ENCODE measurements at places on chromosomes 3 and 15.

DNA sequence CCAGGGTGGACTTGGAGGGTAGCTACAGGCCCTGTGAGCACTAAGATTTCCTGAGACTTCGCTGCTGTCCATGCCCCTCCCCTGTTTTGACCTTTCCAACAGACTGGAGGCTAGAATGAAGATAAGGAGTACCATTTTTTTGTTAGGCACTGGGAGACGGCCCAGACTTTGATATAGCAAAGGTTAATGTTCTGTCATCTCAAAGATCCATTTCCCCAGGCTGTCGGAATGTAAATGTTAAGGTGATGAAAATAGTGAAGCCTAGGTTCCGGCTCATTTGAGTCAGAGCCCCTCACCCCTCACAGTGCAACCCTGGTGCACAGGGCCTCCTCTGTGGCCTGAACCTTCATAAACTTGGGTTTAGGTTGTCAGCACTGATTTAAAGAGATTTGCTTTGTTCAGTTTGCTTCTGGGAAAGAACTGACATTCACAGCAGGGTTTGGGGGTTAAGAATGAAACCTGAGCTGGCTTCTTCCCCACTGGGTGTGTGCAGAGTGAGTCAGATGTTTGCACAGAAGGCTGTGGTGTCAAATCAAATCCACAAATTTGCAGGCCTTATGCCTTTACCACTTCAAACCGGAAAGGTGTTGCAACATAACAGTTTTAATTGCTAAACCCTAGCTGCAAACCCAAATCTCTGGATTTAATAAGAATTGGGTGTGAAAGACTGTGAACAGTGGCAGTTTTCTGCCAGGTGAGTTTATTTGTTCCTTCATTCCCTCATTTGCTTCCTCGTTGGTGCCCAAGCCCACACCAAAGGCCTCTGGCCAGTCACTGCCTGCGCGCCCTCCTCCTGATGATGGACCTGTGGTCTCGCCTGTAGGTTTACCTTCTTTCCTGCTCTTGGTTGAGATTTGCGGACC lies 20.6 kb upstream of the KCTD6 start:
- DNase-seq, result peak; percentile 11

DNA sequence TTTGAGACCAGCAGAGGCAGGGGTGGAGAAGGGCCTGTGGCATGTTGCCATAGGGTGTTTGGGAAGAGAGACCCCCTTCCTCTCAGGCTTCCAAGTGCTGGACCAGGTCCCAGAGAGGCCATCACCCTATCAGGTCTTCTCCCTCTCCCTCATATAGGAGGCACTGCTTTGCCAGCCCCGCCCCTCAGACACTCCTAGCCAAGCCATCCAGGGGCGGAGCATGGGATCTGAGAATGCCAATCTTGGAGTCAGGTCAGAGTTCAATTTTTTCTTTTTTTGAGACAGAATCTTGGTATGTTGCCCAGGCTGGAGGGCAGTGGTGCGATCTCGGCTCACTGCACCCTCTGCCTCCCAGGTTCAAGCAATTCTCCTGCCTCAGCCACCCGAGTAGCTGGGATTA lies 32.7 kb downstream of the CRABP1 start:
- no peak for DNase-seq

GRCh38 chr3:170689296-170689829 lies 103.5 kb upstream of the SLC7A14 start:
- DNase-seq, result no peak

DNA sequence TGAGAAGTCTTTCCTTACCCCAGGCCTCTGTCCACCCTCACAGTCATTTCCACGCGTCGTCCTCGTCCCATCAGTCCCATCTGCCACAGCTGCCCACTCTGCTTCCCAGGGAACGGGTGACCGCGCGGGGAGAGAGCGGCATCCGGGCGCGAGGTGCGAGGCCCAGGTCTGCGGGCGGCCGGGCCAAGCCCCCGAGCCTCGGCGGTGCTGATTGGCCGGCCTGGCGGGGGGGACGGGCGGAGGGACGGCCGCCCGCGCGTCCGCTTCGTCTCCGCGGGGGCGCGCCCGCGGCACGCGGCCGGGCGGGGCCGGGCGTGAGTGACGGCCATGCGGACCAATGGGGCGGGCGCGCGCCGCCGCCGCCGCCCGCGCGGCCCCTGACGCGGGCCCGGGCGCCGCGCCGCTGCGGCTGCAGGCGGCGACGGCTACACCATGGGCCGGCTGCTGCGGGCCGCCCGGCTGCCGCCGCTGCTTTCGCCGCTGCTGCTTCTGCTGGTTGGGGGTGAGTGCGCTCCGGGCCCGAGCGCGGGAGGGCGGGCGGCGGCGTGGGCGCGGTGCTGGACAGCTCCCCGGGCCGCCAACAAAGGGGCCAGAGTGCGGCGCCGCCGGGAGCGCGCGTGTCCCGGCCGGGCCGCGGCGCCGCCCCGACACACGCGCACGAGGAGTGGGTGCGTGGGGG lies at the start of gene PODXL2:
TSS of gene PODXL2 (plus strand) at position 398 of the 679 bp plus-strand sequence. CDS start at position 433, 35 bp downstream.
- DNase-seq, result peak; percentile 14

- DNase-seq, result no peak
Observed at GRCh38 chr3:13539671-13540070, 9.3 kb upstream of the FBLN2 start.

DNA sequence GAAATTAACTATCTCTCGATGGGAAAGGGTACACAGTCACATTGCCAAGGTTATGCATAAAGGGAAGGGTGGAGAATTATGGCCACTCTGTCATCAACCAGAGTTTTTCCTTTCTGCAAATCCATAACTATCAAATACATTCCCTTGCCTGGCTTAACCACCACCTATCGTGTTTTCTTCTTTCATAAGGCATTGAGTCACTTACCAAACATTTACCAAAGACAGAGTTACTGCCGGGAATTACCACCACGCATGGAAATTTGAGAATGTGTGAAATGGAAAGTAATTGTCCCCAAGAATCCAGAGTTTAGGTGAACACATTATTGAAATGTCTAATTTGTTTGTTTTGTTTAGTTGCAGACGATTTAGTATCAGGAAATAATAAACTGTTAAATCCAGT lies 134.3 kb upstream of the LRRN1 start:
- DNase-seq, result no peak

GRCh38 chr3:52313774-52314188 lies 2.3 kb upstream of the DNAH1 start:
- DNase-seq, result no peak

DNA sequence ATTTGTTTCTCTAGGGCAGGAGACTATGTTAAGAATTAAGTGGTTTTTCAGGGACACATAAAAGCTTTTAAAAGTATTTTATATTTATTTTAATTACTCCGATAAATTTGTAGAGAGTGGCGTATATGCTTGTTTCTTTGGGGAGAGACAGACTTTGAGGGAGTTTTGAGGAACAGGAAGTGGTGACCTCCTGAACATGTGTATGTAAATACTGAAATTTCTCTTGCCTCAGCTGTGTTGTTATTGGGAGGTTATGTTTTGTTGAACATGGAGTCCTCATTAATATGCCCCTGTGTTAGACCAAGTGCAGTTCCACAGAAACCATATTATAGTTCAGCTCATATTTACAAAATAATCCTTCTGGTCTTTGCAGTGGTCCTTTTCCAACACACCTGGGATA lies 41.8 kb upstream of the UTS2B start:
- no peak for DNase-seq

- DNase-seq, result no peak
Observed at GRCh38 chr3:52705438-52705687, 228 bp downstream of the GLT8D1 start.

DNA sequence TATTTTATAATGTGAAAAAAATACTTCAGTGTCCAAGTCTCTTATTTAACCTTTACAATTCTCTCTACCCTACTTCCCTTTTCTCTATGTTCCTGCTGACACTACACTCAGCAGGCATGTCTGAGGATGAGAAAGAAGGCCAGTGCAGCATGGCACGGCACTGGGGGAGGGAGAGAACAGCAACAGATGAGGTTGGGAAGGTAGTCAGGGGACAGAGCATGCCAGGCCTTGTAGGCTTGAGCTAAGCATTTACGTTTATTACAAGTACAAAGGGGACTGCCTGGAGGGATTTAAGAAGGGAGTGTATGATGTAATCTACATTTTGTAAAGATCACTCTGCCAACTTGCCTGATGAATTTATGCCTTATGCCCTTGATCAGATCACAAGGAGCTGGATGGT lies 117.3 kb upstream of the WNT5A start:
- no peak for DNase-seq

DNA sequence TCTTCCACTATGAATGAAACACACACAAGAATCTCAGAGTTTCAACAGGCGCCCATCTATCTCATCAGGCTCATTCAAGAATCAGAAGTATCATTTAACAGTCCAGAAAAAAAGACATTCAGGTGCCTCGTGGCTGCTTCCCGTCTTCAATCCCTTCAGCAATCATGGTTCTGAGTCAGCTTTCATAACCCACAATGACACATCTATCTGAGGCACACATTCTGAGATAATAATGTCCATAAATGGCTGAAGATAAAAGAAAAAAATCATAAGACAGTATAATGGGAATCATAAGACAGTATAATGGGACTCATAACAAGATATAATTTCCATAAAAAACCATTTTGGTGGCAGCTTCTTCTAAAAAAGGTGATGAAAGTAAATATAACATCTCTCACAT lies 52.4 kb downstream of the TNIK start:
- no peak for DNase-seq

GRCh38 chr3:141544697-141545096 lies 57.9 kb downstream of the RASA2 start:
- no peak for DNase-seq

DNA sequence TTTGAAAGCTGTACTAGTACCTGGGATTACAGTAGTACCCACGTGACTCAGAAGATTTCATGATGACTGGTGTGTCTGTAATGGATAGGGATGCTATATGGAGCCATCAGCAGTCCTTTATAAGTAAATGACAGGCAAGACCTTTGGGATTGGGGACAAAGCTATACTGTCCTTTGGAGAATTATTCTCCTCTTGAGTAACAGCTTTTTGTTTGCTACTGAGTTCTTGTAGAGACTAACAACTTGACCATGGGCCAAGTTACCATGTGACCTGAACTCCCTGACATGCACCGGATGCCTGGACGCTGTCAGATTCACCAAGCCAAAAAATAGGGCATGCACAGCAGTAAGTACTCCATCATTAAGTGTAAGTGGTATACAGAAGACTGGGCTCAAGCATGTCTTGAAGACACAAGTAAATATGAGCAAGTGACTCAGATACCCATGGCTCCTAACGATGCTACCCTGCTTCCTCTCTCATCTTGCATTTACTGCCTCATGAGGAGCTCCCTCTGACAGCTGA lies 12.9 kb downstream of the SEC11A start:
- DNase-seq, result no peak

DNA sequence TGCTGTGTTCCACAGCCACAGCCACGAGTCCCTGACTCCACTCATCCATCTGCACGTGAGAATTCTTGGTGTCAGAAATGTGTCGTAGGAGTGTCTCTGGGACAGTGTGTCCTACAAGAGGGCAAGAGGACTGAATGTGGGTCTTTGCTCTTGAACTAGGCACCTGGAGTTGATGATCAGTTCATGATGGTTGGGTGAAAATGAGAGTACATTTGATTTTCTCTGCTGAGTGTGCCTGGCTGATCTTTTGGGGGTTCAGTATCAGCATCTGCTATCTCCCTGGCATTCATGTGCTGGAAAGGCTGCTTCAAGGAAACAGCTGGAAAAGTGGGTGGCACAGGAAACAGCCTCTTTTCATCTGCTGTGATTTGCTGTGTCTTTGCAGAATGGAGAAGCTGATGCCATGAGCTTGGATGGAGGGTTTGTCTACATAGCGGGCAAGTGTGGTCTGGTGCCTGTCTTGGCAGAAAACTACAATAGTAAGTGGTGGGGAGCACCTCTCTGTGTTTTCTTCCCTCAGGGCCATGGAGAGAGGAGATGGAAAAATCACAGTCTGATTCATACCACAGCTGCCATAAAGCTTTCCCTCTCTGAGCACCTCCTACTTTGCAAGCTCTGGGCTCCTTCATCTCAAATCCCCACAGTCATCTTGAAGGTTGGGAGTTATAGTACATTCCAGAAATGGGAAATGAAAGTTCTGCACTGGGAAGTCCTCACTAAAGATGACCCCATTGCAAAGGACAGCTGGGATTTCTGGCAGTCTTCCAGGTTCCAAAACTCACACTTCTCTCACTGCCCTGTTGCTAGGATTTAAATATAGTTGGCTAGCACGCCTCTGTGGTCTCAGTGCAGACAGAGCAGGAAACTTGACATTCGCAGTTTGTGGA lies 17.8 kb downstream of the TF start:
- DNase-seq, result no peak

DNA sequence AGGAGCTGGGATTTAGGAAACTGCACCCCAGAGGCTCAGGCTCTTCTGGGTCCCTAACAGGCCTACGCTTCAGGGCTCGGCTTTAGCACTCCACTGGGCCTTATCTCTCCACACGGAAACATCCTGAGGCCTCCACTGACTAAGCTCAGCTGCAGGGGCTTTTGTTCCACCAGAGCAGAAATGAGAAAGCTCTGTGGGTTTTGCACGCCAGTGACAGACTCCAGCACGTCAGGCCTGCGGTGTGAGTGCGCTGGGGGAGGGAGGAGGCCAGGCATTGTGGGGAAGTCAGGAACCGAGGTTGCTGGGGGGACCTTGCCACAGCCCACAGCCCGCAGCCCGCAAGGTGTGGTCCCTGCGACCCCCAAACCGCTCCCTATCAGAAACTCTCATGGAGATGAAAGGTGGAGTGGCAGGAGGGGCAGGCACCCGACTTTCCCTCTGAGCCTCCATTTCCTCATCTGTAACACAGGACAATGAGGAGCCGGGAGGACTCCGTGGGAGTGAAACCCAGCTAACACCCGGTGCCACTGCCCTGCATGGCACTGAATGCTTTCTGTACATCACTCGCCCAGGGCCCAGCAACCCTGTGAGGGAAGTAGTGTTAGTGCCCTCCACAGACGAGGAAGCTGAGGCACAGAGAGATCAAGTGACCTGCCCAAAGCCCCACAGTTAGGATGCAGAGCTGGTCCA lies 106.5 kb downstream of the TPRA1 start:
- DNase-seq, result no peak

GRCh38 chr3:157837336-157837735 lies 268.9 kb downstream of the SHOX2 start:
- DNase-seq, result no peak

GRCh38 chr3:173992416-173992815 lies 594.9 kb downstream of the NLGN1 start:
- no peak for DNase-seq

DNA sequence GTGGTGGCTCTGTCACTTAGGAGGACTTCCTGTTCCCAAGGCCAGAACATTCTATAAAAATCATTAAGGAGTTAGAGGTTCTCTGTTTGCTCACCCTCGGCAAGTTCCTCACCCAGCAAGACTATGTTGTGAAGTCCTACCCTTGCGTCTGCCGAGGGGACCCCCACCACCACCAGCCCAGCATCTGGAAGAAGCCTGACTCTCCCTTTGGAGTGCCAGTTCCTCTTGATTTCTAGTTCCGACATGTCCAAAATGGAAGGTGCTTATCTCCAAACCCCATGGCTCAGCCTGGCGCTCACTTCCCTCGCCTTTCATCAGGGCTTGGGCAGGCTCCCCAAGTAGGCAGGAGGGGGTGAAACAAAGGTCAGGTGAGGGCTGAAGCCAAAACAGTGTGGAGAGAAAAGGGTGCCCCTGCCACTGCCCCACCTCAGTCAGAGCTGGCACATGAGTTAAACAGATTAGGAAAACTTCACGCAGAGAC lies 41.0 kb downstream of the BHLHE40 start:
- no peak for DNase-seq

All from stimulated activated CD8-positive, alpha-beta memory T cell treated with anti-CD3 and anti-CD28 coated beads, Interleukin-12 subunit alpha, Interleukin-12 subunit beta, amount 100 ng/mL, for 4 hours (primary cell).